ENCODE measurements at places on chromosomes 12 and 14.

DNA sequence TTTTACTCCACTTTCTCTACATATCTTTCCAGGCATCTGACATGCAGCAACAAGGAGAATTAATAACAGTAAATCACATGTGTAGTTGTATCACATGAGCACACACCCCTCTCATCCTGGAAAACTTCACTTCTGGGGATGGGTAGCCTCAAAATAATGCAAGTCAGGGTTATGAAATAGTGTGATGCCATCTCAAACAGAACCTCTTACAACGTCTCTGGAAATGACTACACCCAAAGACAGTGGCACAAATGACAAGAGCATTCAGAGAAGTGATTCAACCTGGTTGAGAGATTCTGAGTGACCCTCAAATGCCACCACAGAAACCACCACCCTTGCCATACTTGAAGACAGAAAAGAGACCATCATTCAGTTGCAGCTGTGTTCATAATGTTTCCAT lies 2.8 kb downstream of the DIO2 start:
- DNase-seq = no peak

DNA sequence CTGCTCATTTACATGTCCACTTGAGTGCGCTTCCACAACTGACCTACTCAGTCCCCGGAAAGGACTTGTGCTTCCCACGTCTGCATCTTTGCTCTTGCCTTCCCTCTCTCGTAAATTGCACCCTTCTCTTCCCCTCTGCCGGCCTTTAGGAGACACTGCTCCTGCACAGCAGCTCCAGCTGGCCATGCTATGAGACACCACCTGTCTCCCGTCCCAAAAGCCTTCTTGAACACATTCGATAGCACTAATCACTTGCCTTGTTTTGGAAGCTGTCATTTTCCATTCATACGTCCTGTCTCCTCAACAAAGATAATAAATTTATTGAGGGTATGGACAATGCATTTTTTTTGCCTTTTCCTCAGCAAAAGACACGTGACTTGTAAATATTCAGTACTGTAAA lies 15.7 kb upstream of the KCNA1 start:
- DNase-seq = no peak

- no peak for DNase-seq
Measured at GRCh38 chr12:107223821-107224220, 130.5 kb upstream of the CRY1 start.

DNA sequence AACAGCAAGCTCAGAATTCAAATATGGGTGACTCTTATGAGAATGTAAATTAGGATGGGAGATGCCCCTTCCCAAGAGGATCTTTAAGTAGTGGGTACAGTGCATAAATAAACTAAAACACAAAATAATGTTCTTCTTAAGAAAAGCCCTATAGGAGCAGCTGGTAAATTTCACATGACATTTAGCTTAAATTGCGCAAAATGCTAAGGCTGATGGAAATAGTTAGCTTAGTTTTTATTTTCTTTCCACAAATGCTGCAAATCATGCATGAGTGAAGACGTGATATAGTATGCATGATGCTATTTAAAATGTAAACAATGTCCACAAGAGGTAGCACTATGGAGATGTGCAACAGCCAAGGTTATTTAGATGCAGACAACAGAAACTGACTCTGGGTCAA lies 328.1 kb downstream of the ATP23 start:
- DNase-seq = no peak

- DNase-seq = no peak
Measured at GRCh38 chr12:131628023-131628740, 82.7 kb upstream of the SFSWAP start.

DNA sequence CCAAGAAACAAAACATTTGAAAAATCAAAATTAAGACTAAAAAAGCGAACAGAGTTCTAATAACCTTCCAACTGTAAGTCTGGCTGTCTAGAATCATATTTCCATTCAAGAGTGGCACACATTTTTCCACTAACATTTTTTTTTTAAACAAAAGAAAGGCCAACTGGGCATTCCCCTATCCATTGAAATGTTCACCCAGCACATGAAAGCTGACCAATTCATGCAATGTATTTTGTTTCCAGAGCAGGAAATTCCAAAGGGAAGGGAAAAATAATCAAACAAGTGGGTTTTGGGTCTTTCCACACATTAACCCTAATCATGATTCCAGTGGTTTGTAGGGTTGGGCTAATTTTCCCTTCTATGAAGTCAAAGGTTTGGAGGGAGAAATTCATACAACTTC lies 206.5 kb downstream of the CALM1 start:
- DNase-seq = no peak

- no peak for DNase-seq
Measured at GRCh38 chr14:90274019-90274418, 17.7 kb downstream of the PSMC1 start.
